Panc1 (cell line): ENCODE measurements at places on chromosomes 4 and X. TPM values are rescaled to one million over a fixed set of nuclear protein-coding genes. Genes with fewer than 3 reads are reported as not detected.

DNA sequence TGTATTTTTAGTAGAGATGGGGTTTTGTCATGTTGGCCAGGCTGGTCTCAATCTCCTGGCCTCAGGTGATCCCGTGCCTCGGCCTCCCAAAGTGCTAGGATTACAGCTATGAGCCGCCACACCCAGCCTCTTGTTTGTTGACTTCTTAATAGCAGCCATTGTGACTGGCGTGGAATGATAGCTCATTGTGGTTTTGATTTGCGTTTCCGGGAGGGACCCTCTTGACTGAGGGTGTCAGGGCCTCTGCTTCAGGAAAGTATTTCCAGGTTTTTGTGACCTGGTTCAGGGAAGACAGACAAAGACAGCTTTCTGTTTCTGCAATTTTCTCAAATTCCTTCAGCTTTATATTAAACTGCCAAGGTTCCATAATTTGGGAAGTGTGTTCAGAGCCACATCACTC, 15.1 kb downstream of the CSF2RA start:
- DNase-seq: no peak

- no peak for DNase-seq
Measured at GRCh38 chrX:72312311-72312940, 6.7 kb upstream of the CITED1 start.

SUPT20HL2 gene
- not detected for total RNA-seq

GRCh38 chr4:53653484-53654053, 62.3 kb upstream of the LNX1 start:
- DNase-seq: no peak

DNA sequence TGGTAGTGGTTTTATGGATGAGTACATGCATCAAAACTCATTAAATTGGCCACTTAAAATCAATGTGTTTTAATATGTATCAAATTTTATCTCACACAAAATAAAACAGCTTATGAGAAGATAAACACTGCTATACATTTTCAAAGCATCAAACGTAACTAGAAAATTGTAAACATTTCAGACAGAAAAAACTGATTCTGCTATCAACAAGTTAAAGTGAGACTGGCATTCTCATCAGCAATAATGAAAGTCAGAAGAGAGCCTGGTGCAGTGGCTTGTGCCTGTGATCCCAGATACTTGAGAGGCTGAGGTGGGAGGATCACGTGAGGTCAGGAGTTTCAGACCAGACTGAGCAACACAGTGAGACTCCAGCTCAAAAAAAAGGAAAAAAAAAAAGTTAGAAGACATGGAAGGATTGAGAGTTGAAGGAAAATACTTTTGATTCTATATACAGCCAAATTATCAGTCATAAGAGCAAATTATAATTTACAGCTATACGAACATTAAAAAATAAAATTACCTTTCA, 2.9 kb downstream of the TBCK start:
- no peak for DNase-seq

NUP62CL gene
- total RNA-seq: 1.1 TPM

GRCh38 chr4:37447886-37448285, 203.3 kb downstream of the NWD2 start:
- DNase-seq: no peak

HSFX2 gene
- total RNA-seq: 0.26 TPM

CNKSR2 gene
- total RNA-seq: not detected

RRH gene
- 0.15 TPM for total RNA-seq

- DNase-seq: no peak
Measured at GRCh38 chr4:100466501-100466900, 51.3 kb downstream of the EMCN start.

DNA sequence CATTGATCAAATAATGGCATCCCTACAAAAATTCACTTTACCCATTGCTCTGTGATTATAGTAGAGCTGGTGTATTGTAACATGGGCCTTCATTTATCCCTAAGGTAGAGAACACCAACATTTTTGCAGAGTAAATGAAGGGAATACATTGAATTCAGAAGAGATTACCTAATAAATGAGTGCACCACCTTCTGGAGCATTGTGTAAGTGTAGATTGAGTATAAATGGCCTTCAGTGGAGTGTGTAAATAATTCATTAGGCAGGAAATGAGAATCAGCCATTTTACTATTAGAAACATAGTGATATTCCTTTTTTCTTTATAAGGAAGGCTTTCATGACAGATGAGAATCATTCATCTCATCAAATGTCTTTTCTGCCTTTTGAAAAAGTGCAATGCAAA, 155.8 kb downstream of the FAM47B start:
- DNase-seq: no peak

LIMCH1 gene
- 3.3 TPM for total RNA-seq

EVC2 gene
- total RNA-seq: not detected

GRCh38 chrX:133747196-133747595, 238.2 kb downstream of the GPC3 start:
- no peak for DNase-seq

DNA sequence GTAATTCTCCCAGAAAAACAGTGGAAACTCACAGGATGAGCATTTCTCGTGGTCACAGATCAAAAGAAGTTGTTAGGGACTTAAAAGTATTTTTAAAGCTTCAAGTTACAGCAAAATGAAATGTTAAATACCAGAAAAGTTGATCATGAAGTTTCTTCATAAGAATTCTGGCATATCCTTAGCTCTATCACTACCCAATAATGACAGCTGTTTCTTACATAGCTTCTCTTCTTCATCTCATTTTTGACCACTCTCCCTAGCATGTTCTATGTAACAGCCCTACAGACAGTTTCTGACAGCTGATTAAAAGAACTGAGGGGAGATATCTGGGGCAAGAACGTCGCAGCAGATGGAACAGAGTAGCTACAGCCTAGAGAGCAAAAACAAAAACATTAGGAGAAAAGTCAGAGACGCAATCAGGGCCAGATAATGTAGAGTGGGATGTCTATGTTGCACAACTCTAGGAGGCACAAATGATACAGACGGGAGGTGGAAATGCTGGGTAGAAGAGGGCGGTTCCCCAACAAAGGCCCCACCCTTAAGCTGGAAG, 108.7 kb downstream of the CORIN start:
- no peak for DNase-seq

NLGN4X gene
- total RNA-seq: not detected

DNA sequence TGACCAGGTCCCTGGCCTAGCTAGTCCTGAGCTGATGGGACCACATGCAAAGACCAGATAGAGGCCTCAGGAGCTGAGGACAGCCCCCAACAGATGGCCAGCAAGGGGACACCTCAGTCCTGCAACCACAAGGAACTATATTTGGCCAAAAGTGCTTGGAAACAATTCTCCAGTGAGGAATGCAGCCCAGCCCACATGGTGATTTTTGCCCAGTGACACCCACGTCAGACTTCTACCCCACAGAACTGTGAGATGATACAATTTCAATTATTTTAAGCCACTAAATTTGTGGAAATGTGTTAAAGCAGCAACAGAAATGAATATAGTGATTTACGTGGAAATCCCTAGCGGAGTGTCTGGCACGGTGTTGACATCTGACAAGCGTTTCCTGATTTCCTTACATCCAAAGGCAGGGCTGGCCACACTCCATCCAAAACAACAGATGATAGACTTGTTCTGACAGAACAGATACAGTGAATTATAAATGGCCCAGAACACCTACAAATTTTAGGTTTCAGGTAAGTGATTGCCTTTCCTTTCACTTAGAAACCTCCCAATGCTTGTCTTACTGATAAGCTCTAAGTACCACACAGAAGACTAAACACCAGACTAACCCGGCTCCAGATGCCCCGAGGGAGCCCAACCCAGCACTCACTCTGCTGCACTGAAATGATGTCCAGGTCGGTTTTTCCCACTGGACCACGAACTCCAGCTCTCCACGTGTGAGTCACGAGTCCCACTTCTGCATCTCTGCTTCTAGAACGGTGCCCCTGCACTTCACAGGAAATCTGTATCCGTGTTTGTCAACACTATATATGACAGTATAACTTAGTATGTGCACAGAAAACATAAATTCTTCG, 5.8 kb downstream of the AFAP1 start:
- DNase-seq: no peak

DNA sequence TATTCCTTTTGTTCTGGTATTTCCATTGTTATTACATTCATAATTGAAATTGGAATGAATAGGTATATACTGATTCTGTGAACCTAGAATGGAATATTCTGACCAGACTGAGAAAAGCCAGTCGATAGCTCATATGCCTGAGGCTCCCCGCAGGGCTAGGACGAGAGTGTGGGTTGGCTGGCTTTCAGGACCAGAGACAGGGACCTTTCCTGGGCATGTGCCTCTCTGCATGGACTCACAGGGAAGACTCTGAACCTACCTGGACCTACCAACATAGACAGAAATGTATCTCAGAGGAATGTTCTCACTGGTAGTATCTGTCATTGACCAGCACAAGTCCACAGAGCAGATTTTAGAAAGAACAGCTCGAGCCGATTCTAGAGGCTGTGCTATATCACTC, 214.6 kb downstream of the FRMPD4 start:
- no peak for DNase-seq

- no peak for DNase-seq
Measured at GRCh38 chr4:46196086-46196485, 72.2 kb upstream of the GABRG1 start.

LONRF3 gene
- total RNA-seq: 13.1 TPM

DNA sequence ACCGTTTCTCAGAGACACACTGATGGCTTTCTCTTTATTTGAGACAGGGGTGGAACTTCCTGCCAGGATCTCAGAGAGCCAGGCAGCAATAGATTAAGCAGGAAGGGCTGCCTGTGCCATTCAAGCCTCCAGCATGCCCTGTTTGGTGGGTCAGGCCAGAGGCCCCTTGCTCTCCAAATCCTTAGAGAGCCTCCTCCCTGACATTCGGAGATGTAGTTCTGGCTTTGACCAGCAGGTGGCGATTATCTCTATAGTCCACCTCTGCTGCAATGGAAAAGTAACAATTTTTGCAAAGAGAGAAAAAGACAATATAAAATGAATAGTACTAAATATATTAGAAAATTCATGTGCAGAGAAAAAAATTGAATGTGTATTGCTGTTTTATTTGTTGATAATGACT, 93.9 kb downstream of the NXF2B start:
- peak; percentile 22 for DNase-seq

- DNase-seq: no peak
Measured at GRCh38 chr4:119135721-119136121, at the start of gene MYOZ2. TSS of gene MYOZ2 (plus strand) at chr4:119135832. CDS start at chr4:119136526, 694 bp downstream.

DNA sequence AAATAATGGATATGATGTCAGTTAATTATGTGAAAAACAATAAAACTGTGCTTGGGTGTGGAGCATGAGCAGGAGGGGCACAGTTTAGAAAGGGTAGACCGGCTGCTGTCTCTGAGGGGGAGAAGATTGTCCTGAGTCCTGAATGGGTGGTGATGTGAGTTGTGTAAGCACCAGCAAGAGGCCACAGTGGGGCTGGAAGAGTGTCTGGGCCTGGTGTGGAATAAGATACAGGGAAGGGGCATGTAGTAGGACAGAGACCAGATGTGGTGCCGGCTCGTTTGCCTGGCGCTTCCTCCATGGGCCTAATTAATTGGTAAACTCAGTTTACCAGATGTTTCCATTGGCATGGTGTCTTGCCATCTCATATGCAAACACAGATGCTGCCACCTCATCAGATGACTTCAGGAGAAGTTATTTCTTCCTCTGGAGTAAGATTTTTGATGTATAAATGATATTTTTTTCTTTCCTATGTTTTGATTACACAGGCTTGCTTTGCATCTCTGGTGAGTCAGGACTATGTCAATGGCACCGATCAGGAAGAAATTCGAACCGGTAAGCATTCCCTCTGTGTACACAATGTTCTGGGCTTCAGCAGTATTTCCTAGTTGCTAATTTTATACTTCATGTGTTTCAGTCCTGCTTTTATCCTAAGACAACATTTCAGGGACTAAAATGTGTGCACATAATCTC, 5.1 kb downstream of the MED28 start:
- no peak for DNase-seq

GRCh38 chr4:15774020-15774420, 4.1 kb upstream of the CD38 start:
- no peak for DNase-seq

ARMCX4 gene
- 5.0 TPM for total RNA-seq

HMX1 gene
- not detected for total RNA-seq

DNA sequence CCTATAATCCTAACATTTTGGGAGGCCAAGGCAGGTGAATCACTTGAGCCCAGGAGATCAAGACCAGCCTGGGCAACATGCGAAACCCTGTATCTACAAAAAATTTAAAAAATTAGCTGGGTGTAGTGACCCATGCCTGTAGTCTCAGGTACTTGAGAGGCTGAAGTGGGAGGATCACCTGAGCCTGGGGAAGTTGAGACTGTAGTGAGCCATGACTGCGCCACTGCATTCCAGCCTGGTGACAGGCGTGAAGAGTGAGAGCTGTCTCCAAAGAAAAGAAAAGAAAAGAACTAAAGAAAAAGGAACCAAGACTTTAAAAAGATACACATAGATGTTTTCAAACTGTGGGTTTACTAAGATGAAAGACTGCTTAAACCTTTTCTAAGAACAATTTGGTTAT, 129.0 kb downstream of the SPCS3 start:
- DNase-seq: no peak

DNA sequence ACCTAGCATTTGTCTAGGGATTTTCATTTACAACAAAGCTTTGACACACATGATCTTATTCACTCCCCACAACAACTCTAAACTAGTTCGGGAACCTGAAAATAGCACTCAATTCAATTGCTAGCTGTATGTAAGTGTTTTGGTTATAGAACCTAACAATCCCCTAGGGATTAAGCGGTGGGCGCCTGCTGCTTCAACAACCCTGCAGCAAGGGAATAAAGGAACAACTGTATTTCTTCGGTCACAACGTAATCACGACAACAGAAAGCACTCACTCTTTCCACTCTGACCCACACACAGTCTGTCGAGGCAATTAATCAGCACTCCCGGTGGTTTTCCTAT, 674 bp upstream of the DIAPH2 start:
- DNase-seq: no peak

DNA sequence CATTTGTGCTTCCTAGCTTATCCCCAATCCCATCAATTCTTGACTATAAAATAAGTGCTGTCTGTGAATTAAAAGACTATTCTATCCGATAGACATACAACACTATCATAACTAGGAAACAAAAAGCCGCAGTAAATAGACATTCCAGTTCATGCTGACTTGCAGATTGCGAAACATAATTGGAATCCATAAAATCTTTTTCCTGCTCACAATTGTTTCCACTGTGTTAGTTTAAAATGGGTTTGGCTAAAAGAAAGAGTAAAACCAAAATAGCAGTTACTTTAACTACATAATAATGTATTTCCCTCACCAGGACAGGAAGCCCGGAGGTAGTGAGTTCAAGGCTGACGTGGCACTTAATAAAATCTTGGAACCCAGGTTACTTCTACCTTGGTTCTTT, 17.2 kb downstream of the SMIM31 start:
- DNase-seq: no peak

LUZP4 gene
- not detected for total RNA-seq

NXF2B gene
- not detected for total RNA-seq

DNA sequence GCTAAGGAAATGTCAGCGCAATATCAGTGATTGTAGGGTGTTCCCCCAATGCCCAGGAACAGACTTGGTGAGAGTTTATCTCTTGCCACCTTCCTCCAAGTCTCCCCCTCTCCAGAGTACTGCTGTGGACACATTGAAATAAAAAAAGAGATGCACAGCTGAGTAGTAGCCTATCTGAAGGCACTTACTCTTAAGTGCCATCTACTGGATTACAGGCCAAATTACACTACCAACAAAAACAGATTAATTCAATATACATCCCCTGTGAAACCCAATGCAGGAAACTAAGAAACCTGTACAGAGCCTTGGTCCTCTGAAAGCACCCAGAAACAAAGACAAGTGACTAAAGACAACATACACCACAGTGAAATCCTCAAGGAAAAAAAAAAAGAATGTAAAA, 460.3 kb downstream of the ZIC3 start:
- no peak for DNase-seq

NUDT11 gene
- 11.9 TPM for total RNA-seq

- DNase-seq: no peak
Measured at GRCh38 chr4:168836490-168836889, 173.6 kb downstream of the CBR4 start.
